ENCODE measurements at places on chromosomes 11 and 22.

DNA sequence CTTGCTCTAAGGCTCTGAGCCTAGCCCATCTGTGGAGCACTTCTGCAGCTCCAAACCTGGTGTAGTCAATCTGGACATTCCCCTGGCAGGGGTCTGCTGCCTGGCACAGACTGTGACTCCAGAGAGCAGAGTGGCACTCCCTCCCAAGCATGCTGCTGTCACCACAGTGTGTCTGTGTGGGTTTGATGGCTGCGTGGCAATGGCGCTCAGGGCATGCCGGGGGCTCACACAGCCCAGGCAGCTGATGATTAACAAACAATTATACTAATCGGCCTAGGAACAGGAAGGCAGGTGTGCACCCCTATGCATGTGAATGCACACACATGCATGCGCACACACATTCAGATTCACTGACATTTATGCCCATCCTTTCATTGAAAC lies 9.0 kb upstream of the NECTIN1 start:
- DNase-seq = no peak

DNA sequence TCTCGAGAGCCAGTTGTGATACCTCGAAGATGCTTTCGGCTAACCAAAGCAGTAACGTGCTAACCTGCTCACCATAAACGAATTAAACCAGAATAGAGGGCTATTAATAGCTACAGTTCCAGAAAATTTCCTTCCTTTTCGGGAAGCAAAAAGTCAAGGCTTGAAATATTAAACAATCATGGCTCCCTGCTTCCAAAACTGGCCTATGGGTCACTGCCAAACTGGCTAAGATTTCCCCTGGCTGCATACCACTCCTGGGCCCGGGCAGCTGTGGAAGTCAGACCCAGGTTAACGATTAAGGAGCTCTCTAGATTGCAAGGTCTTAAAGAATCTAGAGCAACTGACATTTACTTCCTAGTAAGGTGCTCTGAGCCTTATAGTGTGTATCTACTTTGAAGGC lies 1.7 kb downstream of the AMOTL1 start:
- no peak for DNase-seq

DNA sequence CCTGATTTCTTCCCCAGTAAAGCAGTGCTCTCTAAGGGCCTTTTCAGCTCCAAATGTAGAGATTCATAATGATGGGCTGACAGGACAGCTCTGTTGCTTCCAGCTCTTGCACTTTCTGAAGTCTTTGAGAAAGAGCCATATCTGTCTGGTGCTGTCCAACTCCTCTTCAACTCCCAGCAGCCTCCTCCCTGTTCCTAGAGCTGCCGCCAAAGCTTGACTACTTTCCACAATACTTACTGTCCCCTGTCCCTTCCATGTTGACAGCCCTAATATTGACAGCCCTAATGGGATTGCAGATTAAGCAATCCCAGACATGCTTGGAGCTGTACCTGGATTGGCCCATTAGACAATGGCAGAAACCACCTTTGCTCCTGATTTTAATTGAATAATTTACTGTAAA lies 29.6 kb downstream of the INSC start:
- DNase-seq = no peak

DNA sequence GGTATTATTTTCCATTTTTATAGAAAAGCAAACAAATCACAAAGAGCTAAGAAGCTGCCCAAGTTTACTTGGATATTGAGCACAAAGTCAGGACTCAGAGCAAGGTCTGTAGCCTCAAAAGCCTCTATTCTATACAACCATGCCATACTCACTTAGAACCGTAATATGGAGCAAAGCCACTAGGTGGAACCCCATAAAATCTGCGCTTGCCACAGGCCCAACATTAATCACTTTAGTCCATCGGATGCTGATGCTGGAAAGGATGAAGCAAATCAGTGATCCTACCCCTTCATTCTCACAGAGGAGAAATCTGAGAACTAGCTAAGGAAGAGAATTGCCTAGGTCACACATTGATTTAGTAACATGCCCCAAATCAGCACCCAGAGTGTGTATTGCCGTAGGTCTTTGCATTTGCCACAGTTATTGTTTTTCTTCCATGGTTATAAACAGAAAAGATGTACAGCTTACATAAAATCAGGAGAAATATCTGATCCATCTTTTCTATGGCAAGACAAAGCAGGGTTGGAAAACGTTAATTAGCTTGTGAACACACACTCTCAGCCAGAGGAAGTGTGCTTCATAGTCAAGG lies 56.7 kb upstream of the RAB38 start:
- peak; percentile 43 for DNase-seq

DNA sequence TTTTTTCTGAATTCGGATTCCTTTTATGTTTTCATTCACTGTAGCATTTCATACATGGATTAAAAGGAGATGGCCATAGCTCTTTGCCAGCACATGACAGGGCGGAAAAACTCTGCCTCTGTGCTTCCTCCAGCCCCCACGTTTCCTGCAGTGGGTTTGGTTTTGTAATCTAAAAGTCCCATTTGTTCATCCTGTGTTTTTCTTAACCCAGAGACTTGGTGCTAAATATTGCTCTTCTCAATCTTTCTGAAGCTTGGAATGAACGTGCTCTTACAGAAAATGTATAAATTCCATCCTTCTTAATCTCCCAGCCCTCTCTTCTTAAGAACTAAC lies 89.9 kb downstream of the PPP6R3 start:
- DNase-seq = no peak

- no peak for DNase-seq
Observed at GRCh38 chr11:44604171-44604581, 38.7 kb downstream of the CD82 start.

GRCh38 chr11:97610000-97610399 lies 1220.2 kb downstream of the JRKL start:
- DNase-seq = no peak

GRCh38 chr11:44125598-44125997 lies 30.1 kb downstream of the EXT2 start:
- DNase-seq = no peak

DNA sequence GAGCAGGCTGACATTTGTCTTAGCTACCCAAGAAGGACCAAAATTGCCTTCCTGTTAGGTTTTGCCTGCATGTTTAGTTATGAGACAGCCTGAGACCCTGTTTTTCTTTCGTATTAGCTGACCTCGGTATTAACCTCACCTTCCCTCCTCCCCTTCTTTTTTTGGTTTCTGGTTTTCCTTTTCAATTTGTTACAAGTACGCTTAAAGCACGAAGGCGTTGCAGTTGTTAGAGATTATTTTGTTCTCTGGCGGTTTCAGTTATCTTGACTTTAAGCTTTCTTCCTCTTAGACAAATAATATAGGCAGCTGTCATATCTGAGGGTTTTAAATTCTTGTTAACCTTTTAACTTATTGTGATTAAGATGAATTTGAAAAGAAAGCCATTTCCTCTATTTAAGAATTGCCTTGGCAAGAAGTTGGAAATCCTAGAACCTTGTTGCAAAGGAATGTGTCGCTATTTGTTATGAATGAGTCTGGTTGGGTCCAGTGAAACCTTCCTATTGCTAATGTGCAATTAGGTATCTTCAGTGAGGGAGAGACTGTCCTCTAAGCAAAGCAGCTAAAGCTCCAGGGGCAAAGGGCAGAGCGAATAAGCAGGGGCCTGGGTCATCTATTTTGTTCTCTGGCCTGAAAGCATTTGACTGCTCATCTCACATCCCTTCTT lies 45.7 kb downstream of the PACS1 start:
- DNase-seq = peak; percentile 59

DNA sequence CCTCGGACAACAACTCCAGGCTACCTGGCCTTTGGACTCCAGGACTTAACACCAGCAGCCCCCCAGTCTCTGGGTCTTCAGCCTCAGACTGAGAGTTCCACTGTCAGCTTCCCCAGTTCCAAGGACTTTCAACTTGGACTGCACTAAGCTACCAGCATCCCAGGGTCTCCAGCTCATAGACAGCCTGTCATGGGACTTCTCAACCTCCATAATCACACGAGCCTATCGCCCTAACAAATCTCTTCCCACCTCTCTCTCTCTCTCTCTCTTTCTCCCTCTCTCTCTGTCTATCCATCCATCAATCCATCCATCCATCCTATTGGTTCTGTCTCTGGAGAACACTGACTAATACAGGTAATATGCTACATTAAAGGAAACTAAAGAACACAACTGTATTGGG lies 10.7 kb downstream of the RAB30 start:
- DNase-seq = no peak

- no peak for DNase-seq
Observed at GRCh38 chr11:1765871-1766718, 2.4 kb upstream of the CTSD start.

GRCh38 chr11:75919525-75919924 lies 104.5 kb downstream of the UVRAG start:
- no peak for DNase-seq

DNA sequence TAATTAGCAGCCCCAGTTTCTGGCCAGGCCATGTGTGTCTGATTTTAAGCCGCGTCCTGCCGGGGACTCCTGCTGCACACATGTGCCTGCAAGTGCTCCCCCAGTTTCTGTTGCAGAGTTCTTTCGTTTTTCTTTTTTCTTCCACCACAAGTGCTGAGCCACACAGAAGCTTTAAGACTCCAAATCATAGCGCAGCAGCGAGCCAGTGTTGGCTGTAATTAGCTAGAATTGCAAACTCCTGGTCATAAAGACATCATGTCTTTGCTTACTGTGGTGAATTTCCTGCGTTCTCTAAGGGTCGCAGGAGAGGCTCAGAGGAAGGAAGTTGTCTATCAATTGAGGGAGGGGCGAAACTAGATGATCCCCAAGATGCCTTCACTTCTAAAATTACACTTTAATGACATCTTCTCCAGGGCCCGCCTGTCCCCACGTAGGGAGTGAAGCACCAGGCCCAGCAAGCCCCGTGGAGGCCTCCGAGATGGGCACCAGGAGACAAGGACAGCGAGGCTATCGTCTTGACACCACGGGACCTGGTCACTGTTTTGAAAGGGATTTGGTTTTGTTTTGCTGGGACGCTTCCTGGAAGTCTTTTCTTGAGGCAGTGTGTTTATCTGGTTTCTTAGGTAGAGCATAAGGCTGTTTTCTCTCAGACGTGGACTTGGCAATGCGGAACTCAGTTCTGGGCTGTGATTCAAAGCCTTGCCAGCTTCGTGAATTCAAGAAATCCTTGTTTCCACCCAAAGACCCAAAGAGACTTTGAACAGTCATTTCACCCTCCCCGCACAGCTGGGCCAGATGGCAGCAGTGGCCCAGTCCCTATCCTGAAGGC lies 71.8 kb downstream of the UBASH3B start:
- DNase-seq = peak; percentile 41

- peak; percentile 52 for DNase-seq
Observed at GRCh38 chr11:84247926-84248325, 961.8 kb upstream of the CCDC90B start.

DNA sequence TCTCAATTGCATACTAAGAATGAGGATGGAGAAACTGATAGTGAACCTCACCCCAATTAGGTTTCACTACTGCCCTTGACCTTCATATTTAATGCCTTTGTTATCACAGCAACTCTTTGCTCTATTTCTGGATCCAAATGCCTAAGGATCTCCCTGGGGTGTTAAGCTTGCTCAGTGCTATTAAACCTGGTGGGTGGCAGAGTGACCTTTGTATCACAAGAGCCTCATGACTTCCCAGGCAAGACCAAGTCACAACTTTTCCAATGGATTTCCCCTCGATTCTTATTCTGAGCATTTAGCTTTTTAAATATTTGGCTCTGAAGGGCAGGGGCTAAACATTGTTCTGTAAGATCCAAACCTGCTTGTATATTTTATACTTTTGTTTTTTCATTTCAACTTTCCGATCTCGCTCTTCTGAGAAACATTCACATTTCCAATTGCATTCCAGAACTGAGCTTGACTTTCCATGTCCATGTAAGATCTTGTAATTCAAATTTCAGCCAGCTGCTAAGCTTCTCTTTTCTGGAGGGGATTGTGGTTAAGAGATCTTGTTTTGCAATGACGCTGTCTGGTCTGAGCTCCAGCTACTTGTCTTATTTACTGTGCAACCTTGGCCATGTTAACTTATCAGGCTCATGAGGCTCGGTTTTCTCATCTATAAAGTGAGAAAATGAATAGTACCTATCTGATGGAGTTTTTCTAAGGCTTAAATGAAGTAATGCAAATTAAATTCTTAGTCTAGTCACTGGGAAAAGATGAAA lies 6.4 kb upstream of the EHF start:
- DNase-seq = no peak

DNA sequence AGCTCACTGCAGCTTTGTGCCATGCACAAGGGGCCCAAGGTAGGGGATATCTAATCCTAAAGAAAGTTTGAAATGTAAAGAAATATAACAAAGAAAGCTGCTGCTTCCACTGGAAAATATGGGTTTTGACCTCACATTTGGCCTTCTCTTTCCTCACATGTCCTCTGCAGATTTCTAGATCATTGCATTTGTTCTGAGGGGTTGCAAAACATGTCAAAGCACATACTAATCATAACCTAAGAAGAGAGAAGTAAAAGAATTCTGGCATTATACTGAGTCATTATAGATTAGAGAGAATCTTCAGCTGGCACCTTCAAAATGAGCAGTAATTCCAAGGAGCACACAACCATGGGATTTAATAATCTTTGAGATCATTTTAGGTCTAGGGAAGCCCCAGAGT lies 92.5 kb upstream of the CHRM4 start:
- no peak for DNase-seq

DNA sequence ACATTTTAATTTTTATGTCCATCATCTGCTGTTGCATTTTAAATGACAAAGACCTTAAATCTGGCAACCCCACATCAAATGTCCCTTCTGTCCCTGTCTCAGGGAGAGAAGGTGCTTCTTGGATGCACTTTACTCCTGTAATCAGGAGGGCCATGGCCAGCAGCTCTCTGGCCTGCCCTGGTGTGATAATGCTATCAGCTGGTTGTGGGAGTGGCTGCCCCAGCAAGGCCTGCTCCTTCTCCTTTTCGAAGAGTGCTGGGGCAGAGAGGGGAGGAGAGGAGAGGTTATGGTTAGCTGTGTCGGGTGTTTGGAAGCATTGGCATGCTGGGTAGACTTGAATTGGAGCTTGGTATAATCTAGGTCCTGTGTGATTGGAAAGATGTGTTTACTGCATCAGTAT lies 12.8 kb downstream of the TNRC6B start:
- DNase-seq = no peak

DNA sequence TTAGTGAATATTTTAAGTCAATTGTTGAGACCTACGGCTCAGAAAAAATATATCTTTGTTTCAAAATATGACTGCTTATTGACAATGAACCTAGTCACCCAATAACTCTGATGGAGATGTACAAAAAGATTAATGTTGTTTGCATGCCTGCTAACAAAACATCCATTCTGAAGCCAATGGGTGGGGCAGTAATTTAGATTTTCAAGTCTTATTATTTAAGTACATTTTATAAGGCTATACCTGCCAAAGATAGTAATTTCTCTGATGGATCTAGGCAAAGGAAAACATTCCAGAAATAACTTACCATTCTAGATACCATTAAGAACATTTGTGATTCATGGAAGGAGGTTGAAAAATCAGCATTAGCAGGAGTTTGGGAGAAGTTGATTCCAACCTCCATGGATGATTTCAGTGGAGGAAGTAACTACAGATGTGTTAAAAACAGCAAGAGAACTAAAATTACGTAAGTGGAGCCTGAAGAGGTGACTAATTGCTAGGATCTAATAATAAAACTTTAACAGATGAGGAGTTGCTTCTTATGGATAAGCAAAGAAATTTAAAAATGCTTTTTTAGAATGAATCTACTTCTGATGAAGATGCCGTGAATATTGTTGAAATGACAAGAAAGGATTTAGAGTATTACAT lies 26.4 kb upstream of the OR8D2 start:
- no peak for DNase-seq

- peak; percentile 67 for DNase-seq
Observed at GRCh38 chr11:86606836-86607481, 65.5 kb downstream of the ME3 start.

GRCh38 chr22:20031732-20032406 lies 11.0 kb downstream of the TANGO2 start:
- no peak for DNase-seq
